ENCODE measurements at places on chromosomes 5 and 9. TPM values are rescaled to one million over a fixed set of nuclear protein-coding genes. Genes with fewer than 3 reads are reported as not detected.

The SMIM23 gene
- total RNA-seq: not detected

The LCN9 gene
- total RNA-seq: not detected

The RANBP3L gene
- total RNA-seq: not detected

The C9orf85 gene
- total RNA-seq: 13.7 TPM

The ZBED3 gene
- 4.1 TPM for total RNA-seq

The AUH gene
- 9.9 TPM for total RNA-seq

The ORM2 gene
- not detected for total RNA-seq

The VAV2 gene
- total RNA-seq: 38.9 TPM

The PCDHAC2 gene
- 4.0 TPM for total RNA-seq

The PCDHA6 gene
- 0.07 TPM for total RNA-seq

The MELK gene
- total RNA-seq: 68.7 TPM

The IL9 gene
- not detected for total RNA-seq

The HDAC3 gene
- 47.7 TPM for total RNA-seq

The SLCO4C1 gene
- total RNA-seq: not detected

The CA9 gene
- total RNA-seq: 6.0 TPM

The C1QTNF3 gene
- 0.18 TPM for total RNA-seq

The PCDHB2 gene
- total RNA-seq: 3.3 TPM

The ZNF366 gene
- total RNA-seq: not detected

The RPL12 gene
- total RNA-seq: 2,748 TPM

The INSL6 gene
- not detected for total RNA-seq

The SYNPO gene
- total RNA-seq: 21.7 TPM

The FBLL1 gene
- total RNA-seq: 0.14 TPM

The CLPTM1L gene
- total RNA-seq: 207 TPM

The OR1N1 gene
- total RNA-seq: not detected

The MLANA gene
- not detected for total RNA-seq

The DBH gene
- total RNA-seq: not detected

The FOXD4L4 gene
- 0.13 TPM for total RNA-seq

The PAEP gene
- total RNA-seq: 0.25 TPM

The KCNIP1 gene
- total RNA-seq: not detected

The TMEM8B gene
- total RNA-seq: 2.4 TPM

The ACOT12 gene
- total RNA-seq: not detected
